ENCODE measurements at places on chromosomes 6 and 20. TPM values are rescaled to one million over a fixed set of nuclear protein-coding genes. Genes with fewer than 3 reads are reported as not detected.

DNA sequence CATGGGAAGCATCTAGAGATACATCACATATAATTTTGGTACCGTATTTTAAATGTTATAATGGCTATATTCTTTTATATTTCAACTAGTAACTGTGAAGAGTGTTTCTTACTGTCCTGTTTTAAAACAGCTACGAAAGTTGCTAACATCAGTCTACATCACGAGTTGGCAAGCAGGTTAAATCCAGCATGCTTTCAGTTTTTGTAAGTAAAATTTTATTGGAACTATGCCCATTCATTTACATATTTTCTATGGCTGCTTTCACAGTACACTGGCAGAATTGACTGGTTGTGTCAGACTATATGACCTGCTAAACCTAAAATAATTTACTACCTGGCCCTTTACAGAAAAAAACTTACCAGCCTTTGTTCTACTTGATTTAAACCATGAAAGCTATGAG, 478.1 kb downstream of the PHF3 start:
- no peak for DNase-seq

Gene GHRH
- not detected for total RNA-seq

Gene LATS1
- total RNA-seq, result 15.4 TPM

Gene TP53TG5
- 0.23 TPM for total RNA-seq

Gene SLC17A2
- total RNA-seq, result not detected

DNA sequence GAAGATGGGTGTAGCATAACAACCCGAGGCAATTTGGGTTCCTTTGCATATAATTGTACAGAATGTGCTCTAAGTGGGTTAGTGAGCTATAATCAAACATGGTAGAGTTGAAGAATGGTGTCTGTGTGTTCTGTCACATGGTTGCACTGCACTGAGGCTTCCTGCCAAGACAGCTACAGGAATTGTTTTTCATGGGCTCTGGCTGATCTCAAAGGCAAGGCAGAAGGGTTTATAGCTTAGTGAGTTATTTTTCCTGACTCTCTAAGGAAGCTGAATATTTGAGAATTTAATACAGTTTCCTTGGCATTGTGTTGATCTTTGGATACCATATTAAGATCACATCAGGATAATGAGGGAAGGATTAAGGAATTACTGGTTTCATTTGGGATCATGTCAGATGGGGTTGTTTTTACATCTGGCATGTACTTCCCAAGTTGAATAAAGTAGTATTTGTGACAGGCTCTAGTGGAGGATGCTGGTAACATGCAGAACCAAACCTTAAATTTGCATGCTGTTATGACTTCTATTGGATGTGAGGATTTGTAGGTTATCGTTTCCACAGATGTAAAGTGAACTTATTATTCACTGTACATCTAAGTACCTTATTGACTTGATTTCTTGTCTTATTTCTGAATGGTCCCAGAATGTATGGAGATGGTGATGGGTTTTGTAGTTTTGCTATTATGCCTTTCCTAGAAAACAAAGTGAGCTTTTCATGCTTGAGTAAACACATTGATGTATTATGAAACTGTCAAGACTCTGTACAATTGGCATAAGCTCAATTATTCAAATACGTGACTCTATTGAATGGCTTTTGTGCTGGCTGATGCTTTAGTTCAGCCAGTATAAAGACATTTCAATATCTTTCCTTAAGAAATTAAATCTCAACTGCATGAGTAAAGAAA, 43.3 kb downstream of the LRRC1 start:
- DNase-seq, result no peak

- no peak for DNase-seq
Observed at GRCh38 chr20:53028337-53029007, 56.3 kb downstream of the TSHZ2 start.

DNA sequence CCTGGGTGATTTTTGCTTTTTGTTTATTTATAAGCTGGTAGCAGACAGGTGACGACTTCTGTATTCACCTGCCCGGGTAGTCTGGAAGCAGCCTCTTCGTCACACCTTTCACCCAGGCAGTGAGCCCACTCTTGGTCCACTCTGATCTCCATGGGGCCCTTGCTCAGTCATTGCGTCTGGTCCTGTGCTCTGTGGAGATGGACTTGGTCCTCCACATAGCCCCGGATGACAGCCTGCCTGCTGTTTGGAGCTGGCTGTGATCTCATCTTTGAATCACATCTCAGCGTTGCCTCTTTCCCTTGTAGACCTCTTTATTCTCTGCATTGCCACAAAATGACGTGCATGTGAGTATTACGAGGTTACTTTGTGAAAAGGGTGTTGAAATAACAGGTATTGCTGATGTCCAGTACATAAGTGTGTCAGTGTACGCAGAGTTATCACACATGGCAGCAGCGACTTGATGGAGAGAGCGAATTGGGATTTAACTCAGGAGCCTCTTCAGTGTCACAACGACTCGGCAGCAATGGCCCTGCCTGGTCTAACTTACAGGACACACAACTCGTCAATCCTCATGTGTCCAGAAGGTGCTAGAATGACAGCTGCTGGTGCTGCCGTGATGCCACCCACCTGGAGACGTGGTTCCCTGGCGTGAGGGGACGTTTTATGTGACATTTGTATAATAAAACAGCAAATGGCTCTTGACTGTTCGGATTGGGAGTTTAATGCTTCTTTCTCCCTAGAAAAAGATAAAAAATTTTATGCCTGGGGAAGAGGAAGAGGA, 24.2 kb upstream of the FRMD1 start:
- no peak for DNase-seq

DNA sequence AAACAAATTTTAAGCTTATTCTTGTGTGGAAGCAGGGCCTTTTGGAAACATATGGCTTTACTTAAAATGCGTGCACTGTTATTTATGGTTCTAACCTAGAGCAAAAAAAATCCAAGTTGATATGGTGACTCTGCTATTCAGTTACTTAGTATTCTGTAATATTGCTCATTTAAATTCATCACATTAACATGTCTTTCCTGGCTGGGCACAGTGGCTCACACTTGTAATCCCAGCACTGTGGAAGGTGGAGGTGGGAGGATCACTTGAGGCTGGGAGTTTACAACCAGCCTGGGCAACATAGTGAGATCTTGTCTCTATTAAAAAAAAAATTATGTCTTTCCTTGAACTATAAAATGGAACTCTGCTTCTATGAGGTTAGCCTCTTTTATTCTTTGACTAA, 57.8 kb upstream of the SDHAF4 start:
- no peak for DNase-seq

GRCh38 chr6:166561771-166562359, 24.6 kb downstream of the RAMACL start:
- DNase-seq, result no peak

GRCh38 chr6:71279321-71279720, 9.3 kb upstream of the OGFRL1 start:
- no peak for DNase-seq

Gene TTLL9
- total RNA-seq, result 1.8 TPM

DNA sequence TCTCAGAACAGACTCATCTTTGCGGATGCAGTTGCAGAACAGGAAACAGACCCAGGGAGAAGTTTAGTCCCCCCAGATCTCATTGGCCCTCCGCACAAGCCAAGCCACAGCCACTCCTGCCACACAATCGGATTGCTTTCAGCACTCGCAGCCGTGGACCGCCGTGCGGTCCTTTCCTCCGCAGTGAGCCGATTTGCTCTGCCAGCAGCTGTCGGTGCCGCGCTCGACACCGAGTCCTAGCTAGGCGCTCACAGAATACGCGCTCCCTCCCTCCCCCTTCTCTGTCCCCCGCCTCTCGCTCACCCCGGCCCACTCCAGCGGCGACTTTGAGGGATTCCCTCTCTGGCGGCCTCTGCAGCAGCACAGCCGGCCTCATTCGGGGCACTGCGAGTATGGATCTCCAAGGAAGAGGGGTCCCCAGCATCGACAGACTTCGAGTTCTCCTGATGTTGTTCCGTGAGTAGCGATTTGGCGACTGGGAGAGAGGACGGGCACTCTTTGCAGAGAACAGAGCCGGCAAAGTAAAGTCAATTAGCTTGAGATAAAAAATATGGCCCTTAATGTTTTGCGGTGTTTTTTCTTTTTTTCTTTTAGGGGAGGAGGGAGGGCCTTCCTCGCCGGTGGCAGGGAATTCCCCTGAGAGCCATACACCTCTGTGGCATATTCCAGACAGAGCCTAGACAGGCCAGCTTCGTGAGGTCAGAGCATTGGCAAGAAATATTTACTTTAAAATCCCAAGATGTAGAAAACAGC, at the start of gene LAMP5:
LAMP5 (plus strand) TSS at position 130 of the 753 bp plus-strand sequence; CDS start at position 393, 263 bp downstream.
- no peak for DNase-seq

DNA sequence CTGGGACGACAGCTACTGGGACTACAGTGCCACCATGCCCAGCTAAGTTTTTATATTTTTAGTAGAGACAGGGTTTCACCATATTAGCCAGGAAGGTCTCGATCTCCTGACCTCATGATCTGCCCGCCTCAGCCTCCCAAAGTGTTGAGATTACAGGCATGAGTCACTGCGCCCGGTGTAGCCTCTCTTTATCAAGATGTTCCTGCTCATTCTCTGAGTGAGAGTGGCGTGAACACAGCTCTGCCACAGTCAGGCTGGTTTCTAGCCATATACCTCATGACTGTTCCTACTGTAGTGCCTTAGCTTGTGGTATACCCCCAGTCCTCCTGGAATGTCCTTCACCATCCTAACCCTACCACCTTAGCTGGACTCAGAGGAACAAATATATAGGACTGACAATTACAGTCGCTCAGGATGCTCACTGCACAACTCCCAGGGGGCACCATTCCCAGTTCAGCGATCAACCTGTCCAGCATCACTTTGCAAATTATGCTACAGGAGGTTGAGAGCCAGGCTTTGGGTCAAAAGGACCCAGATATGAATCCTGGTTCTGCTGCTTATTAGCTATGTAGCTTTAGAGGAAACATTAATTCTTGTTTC, 86.3 kb downstream of the CHMP4B start:
- DNase-seq, result no peak

Gene MUC21
- total RNA-seq, result not detected

Gene TGM3
- not detected for total RNA-seq

Gene CNR1
- total RNA-seq, result not detected

Gene MICB
- total RNA-seq, result 37.8 TPM

DNA sequence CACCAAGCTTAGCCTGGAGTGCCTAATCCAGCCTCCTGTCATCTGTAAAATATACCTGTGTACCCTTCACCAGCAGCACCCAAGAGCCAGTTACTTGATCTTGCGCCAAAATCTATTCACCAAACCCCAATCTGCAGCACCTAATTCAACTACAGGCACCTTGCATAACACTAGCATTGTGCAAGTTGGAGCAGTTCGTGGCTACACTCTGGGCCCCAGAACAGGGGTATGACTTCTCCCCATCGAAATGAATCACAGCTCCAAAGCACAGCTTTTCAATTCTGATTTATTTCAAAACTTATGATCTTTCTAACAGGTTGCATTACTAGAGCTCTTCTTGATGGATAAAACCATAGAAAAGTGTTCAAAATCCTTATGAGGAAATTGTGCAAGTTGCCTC, 100.4 kb upstream of the TCF21 start:
- no peak for DNase-seq

GRCh38 chr6:146950351-146950835, 253.8 kb upstream of the STXBP5 start:
- no peak for DNase-seq

Gene C6orf52
- total RNA-seq, result 6.2 TPM

- DNase-seq, result no peak
Observed at GRCh38 chr6:17472653-17473183, 79.3 kb downstream of the CAP2 start.

Gene MAK
- total RNA-seq, result 1.6 TPM

Gene ZNF831
- total RNA-seq, result not detected

DNA sequence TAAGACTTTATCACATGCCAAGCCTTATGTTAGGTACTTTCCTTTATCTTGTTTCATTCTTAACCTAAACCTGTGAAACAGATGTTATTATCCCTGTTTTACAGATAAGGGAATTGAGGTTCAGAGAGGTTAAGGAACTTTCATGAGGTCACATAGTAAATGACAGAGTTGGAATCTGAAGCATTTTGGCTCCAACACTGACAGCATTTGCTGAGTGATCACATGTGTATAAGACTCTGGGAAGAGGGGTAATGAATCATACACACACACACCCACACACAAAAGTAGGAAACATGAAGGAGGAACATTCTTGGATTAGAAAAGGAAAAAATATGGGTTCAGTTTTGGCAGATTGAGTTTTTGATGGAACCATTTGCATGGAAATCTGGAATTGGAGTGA, 212.5 kb downstream of the GJA1 start:
- DNase-seq, result no peak

- no peak for DNase-seq
Observed at GRCh38 chr6:1088492-1089001, 223.4 kb upstream of the FOXQ1 start.

DNA sequence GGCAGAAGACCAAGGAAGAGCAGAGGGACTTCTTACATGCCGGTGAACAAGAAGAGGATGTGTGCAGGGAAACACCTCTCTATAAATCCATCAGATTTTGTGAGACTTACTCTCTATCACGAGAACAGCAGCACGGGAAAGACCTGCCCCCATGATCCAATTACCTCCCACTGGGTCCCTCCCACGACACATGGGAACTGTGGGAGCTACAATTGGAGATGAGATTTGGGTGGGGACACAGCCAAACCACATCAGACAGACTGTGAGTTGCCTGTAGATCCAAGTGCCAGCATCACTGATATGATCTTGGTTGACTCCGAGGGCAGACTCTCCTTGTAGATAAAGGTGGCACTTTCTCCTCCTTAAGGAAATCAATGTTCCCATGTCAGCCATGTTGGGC, 414.8 kb upstream of the JARID2 start:
- no peak for DNase-seq

GRCh38 chr20:45095805-45096238, 5.1 kb downstream of the KCNS1 start:
- peak; percentile 54 for DNase-seq

Gene HLA-DOA
- total RNA-seq, result not detected

Gene NT5E
- total RNA-seq, result 90.4 TPM

GRCh38 chr6:114218437-114219340, 124.1 kb downstream of the HS3ST5 start:
- DNase-seq, result no peak

GRCh38 chr6:43170417-43170930, 595 bp upstream of the SRF start:
- DNase-seq, result no peak

DNA sequence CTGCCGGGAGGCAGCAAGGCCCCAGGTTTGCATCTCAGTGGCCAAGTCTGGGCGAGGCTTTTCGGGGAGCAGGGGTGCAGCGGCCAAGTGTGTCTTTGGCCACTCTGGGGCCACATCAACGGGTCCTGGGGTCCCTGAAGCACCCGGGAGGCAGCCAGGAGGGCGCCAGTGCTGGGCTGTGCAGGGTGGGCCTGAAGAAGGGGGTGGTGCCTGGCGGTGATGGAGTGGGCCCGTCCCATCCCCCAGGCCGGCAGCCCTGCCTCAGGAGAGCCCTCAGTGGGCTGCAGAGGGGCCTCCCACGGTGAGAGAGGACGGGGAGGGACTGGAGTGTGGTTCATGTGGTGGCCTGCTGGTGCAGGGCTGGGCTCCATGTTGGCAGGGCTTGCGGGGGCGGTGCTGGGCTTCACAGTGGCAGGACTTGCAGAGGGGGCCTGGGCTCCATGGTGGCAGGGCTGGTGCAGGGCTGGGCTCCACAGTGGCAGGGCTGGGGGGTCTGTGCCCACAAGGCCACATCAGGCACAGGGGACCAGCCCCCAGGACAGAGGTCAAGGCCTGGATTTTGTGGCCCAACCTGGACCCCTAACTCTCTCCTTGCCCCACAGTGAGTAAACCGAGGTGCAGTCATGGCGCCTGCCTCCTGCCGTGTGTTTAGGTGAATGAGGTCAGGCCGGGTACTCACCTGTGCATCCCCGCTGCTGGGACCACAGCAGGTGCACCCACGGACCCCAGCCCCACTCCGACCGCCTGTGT, 10.5 kb upstream of the BHLHE23 start:
- DNase-seq, result no peak

Gene SDCBP2
- total RNA-seq, result 14.8 TPM

All from PC-9 (cell line).